ENCODE measurements at places on chromosomes 13 and 19.

DNA sequence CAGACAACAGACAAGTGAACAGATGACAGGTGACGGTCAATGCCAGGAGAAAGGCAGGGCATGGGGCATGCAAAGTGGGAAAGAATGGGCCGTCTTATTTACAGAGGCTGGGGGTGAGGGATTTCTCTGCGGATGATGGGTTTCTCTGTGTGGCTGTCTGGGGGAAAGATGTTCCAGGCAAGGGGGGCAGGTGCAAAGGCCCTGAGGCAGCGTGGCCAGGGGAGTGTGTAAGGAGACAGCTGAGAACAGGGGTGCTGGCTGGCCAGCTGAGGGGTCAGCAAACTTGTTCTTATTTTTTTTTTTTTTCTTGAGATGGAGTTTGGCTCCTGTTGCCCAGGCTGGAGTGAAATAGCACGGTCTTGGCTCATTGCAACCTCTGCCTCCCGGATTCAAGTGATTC is 21.8 kb upstream of the RANBP3 start:
- DNase-seq, result no peak

GRCh38 chr13:103370790-103371189 is 304.6 kb upstream of the SLC10A2 start:
- no peak for DNase-seq

GRCh38 chr13:112771877-112772538 is 82.2 kb downstream of the ATP11A start:
- DNase-seq, result no peak

GRCh38 chr13:23322353-23323336 is 110.9 kb downstream of the SACS start:
- no peak for DNase-seq

- no peak for DNase-seq
Measured at GRCh38 chr13:31963631-31964030, 67.9 kb upstream of the FRY start.

DNA sequence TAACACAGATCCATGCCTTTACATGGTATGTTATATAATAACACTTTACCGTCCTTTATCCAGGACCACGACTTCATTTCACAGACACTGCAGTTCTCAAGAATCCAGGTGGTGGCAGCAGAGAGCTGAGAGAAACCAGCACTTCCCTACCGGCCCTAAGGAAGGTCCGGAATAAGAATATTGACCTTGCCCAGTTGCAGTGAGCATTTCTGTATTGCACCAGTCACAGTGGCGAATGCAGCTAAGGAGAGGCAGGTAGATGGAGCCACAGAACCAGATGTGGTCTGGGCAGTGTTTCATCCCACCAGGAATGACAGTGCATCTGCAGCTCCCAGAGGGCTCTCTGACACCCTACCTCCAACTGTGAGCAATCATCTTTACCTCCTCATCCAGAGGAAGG is 44.6 kb downstream of the ZNF787 start:
- no peak for DNase-seq

DNA sequence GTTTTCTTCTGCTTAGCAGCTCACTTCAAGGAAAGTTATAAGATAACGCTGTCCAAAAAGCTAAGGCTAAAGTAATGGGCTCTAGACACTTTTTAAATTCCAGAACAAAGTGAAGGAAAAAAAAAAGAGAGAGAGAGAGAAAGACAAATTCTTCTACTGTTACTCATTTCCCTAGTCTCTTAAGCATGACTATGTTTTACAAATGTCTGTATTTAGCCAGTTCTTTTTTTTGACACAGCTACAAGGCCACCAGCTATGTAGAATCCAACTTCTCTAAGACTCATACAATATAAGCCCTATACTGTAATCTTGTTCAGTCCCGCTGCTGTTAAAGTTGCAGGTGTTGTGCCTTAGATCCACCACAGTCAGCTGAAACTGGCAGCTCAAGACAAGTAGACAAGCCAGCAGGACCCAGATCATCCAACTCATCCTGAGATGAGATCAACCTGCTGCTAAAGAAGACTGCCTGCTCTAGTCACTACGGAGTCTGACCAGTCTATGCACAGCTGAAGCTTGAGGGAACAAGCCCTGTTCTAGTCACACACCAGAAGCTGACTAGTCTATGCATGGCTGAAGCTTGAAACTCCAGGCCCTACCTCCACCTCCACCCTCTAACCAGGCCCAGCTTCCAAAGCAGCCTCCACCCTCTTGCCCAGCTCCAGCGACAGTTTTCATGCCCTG is 10.3 kb upstream of the ZNF83 start:
- no peak for DNase-seq

GRCh38 chr19:6649185-6649584 is 20.8 kb downstream of the TNFSF14 start:
- no peak for DNase-seq

- DNase-seq, result no peak
Measured at GRCh38 chr13:110984381-110984780, 69.5 kb upstream of the ANKRD10 start.

GRCh38 chr19:39106194-39106593 is 19.4 kb upstream of the PAK4 start:
- no peak for DNase-seq

DNA sequence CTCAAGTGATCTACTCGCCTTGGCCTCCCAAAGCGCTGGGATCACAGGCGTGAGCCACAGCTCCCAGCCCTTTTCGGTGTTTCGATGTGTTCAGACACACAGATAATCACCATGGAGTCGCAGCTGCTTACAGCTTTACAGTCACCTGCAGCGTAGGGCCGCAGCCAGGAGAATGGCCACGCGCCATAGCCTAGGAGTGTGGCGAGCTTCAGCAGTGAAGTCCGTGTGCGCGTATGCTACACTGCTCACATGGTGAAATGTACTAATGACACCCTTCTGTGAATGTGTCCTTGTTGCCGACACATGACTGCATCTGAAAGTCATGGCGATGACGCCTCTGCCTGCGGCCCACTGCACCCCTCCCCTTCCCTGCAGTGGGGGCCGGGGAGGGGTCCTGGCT is 23.6 kb downstream of the AP3D1 start:
- DNase-seq, result no peak

DNA sequence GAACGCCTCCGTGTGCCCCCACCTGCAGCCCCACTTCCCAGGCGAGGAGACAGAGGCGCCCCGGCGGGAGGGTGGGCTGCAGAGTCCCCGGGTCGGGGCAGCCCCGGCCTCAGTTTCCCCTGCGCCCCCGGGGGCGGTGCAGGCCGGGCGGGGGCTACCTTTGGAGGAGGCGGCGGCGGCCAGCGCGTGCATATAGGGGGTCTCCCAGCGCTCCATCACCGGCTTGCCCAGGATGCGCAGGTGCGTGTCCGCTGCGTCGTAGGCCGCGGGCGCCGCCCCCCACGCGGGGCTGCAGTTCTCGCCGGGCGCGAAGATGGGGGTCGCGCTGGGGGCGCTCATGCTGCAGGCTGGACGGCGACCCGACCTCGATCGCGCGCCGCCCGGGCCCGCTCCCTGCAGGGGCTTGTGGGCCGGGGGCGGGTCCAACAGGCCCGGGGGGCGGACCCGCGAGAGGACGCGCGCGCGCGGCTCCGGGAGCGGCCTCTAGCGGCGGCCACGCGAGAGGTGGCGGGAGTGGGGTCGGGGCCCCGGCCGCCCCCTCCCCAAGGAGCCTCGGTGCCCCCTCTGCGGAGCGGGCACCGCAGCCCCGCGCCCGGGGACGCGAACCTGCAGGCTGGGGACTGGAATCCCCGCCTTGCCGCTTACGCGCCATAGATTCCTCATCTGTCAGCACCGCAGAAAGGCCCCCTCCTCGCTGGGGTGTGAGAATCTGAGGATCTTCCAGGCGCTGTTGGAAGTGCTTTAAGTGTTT is at the start of gene GAMT:
Gene GAMT, minus strand, starts transcription at position 405 of the 751 bp plus-strand sequence. Its CDS starts 66 bp downstream, at position 339.
- DNase-seq, result no peak

GRCh38 chr19:19774354-19775033 is 41.6 kb upstream of the ZNF14 start:
- no peak for DNase-seq

- DNase-seq, result no peak
Measured at GRCh38 chr13:21742096-21742495, 71.2 kb downstream of the FGF9 start.
